ENCODE measurements at places on chromosomes 2 and 18.
A peak's percentile ranks its signal among the peaks of the same experiment; 100 is the strongest.

- no peak for DNase-seq
Observed at GRCh38 chr2:16931441-16931840, 265.8 kb upstream of the CYRIA start.

DNA sequence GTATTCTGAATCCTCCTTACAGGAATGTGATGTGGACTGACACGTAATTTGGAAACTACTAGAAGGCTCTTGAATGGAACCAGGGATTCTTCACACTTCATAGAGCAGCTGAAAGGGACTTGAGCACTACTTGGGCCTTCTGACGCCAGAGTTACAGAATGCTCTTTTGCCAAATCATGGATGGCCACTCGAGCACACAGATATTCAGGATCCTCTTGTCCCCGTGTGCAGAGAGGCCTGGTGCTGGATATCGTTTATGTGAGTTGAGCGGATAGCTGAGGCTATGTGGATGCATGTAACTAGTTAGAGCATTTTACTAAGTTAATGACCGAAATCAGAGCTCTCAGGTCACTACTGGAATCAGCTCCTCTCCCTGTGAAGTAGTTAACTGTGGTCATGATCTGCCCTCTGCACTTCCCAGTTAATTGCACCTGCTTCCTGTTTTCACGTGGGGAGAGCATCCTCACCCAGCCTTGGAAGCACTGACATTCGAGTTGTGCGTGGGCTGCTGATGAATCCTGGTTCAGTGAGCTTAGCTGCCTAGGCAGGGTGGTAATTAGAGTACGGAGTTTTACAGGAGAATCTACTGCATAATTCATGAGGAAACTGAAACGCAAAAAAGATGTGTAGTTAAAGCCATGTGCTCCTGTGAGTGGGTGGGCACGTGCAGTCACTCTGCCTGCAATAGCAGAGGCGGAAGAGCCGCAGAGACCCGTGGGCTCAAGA lies 5.2 kb upstream of the TPO start:
- no peak for DNase-seq

- DNase-seq: peak; percentile 33
Observed at GRCh38 chr2:144086965-144087364, 433.0 kb downstream of the ZEB2 start.

DNA sequence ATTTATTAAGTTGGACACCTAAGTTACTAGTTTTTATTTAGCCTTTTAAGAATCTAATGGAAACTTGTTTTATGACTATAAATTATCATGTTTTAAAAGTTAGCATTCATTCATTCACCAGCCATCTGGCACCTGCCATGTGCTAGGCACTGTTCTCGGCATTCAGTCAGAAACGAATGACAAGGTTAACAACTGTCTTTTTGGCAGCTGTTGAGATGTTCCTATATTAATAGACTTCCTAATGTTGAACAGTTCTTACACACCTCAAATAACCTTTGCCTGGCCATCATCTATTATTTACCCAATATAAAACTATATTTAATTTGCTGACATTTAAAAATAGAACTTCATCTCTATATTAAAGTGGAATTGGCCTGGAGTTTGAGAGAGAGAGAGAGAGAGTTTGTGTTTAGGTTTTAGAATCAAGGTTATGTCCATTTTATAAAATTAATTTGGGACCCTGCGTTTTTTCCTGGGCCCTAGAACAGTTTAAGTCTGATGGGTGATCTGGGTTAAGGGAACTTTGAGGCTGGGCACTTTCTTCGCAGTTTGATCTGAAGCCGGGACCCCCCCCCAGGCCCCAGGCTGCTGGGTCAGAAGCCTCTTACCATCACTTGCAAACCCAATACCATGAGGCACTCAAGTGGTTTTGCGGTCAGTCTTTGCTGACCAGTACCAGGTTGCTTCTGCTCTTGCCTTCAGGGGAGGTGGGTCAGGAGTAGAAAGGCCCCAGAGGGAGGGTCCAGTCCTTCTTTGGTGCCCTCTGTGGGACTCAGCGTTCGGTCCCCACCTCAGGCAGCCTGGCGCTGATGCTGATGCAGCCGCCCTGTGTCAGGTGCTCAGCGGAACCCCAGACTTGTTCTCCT lies 48.3 kb upstream of the ASB1 start:
- no peak for DNase-seq

DNA sequence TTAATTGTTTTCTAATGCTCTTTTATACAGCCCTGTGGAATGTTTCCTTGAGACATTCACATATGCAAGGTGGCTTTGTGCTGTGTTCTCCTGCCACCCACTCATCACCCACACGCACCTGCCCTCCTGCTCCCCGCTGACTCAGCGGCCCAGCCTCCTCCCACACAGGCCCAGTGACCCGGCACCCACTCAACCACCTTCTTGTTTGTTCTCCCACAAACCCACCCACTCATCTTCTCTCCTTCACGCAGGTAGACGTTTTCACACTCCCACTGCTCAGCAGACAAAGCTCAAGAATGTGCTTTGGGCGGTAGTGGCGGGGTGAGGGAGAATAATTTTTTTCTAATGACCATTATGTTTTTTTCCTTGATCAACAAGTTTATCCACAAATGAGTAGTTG lies 28.6 kb upstream of the NEMP2 start:
- no peak for DNase-seq
